ENCODE measurements at places on chromosomes 5 and 9. TPM values are rescaled to one million over a fixed set of nuclear protein-coding genes. Genes with fewer than 3 reads are reported as not detected.

DNA sequence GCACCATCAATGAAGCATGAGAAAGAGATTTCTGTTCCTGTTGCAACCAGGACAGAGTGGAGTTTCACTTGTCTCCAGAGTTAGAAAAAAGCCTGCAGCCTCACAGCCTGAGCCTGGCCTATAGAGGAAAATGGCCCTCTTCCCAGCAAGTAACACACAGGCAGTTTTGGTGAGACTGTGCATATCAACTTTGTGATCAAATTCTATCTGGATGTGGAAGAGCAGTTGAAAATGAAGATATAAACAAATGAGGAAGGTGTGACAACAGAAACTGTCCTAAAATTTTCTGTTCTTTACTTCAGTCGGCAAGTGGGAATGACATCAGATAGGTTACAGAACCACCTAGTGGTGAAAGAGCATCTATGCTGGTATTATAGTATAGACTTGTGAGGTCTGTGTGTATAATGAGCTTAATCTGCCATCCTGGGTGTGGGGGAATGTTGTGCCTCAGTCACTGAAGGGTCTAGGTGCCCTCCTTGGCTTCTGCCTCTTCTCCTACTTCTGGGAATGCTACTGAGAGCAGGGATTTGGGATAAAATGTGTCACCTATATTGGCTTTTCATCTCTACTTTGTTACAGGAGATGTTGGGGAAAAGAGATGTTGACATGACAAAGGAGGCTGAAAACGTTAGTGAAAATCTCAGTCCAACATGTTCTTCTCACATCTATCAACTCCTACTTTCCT is 28.2 kb downstream of the YIPF5 start:
- DNase-seq: peak; percentile 59

DNA sequence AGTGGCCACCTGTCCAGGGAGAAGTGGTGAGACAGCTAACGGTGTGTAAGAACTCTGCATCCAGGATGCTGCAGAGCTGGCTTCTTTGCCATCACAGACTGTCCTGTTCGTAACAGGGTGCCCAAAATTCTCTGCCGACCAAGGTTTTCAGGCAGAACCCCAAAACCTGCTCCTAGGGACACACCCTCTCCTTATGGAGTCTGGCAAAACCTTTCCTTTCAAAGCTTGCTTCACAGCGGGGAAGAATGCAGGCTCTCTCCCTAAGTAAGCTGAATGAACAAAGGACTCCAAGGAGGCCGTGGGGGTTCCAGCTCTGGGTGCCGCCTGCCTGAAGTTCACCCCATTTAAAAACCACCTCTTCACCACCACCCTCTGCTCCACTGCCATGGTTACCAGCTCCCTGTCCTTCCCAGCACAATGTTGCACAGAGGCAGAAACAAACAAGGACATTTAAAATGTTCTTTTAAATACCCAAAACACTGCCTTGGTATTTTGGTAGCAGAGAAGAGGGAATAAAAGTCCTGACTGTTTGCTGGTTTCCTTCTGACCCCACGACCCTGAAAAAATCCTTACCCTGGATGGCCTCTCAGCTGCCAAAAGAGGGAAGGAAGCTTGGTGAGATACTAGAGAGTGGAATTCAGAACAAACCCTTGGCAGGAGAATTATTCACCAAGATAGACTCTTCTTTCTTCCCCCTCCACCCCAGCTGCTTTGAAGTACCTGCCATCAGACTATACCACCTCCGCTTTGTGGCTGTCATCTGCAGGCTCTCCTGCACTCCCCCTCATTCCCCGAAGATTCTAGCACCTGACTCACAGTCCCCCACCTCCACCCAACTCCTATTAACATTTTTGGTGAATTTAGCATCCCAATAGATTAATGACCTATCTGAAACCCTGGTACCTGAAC is 7.1 kb upstream of the KLF9 start:
- peak; percentile 75 for DNase-seq

PCDHGA2 gene
- total RNA-seq: 1.2 TPM

GRCh38 chr9:77221431-77221830 is 44.1 kb downstream of the VPS13A start:
- DNase-seq: no peak

GRCh38 chr5:103690676-103691075 is 128.1 kb upstream of the NUDT12 start:
- no peak for DNase-seq

- no peak for DNase-seq
Observed at GRCh38 chr5:81749561-81750307, 1.2 kb downstream of the SSBP2 start.

ABLIM3 gene
- 17.5 TPM for total RNA-seq

DNA sequence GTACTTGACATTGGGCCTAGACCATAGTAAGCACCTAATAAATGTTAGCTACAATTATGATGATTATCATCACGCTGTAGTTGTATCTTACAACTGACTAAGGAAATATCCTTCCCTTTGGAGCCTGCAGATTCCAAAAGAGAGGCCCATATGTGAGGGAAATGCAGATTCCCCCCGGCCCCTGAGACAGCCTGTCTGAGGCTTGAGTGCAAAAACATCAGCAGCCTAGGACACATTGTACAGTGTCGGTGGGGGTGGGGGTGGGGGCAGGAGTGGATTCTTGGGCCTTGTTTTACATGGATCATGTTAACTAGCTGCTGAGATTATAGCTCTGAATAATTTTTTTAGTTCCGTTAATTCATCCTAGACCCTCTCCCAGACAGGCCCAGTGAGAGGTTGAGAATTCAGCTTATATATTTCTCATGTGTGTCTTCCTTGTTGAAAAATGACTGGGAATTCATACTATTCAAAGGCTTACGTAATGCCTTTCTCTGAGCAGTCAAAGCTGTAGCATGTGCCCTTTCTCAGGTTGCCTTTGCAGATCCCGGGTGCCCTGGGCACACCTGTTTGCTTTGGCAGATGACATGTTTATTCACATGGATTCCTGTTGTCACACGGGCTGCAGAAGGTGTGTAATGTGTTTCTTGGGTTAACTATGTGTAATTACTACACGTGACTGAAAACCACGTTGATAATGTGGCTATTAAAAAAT is 262.8 kb downstream of the NR3C1 start:
- DNase-seq: peak; percentile 42

- DNase-seq: peak; percentile 70
Observed at GRCh38 chr9:117696154-117696553, 8.0 kb upstream of the TLR4 start.

DNA sequence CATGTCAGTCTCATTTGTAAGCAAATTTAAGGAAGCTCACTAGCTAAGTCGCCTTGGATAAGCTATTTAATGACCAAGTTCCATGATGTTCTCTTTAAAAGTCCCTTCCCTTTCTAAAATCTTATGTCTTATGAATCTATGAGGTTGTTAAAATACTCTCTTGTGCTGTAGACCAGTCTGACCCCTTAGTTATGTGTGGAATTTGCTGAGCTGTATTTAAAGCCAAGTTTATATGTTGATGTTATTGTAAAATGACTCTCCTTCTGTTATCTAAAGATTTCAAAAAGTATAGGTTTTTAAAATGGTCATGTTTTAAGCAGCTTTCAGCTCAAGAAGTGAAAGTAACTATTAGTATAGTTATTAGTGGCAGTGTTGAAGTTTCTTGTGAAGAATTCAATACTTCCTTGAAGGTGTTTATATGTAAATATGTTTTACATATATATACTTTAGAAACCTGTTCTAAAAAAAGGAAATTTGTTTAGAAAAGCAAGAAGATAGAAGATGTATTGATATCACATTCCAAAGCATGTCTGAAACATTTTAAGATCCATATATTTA is 92.2 kb downstream of the CDC42SE2 start:
- no peak for DNase-seq

DNA sequence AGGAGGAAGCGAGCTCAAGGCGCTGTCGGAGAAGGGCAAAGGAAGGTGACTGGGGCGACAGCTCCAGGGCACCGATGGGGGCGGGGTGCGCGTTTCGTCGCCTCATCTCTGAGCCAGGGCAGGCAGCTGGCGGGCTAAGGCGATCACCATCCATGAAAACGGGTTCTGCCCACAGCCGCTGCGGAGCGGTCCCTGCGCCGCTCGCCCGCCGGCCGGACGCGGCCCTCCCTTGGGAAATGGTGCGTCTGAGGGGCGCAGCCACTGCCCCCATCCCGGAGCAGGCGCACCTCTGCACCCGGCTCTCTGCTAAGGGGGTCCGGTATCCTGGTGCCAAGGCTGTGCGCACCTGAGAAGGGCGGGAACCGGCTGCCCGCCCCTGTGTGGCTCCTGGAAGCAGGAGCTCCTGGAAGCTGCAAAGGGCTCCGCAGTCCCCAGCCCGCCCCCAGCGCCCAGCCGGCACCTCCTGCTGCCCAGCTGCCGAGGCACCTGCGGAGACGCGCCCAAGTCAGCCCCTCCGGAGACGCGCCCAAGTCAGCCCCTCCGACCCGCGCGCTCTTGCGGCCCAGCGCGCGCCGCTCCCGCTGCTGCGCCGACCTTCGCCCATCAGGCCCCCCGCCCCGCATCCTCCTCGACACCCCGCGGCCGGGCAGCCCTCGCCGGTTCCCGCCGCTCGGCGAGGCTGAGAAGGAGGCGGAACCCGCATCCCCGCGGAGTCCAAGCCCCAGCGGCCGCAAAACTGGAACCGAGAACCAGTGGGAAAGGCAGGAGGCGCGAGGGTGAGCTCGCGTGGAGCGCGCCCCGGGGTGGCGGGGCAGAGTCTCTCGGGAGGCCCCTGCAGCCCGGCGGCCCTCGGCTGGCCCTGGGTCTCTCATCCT is 757 bp downstream of the ANKRD34B start:
- no peak for DNase-seq

PFDN1 gene
- total RNA-seq: 107 TPM

DNA sequence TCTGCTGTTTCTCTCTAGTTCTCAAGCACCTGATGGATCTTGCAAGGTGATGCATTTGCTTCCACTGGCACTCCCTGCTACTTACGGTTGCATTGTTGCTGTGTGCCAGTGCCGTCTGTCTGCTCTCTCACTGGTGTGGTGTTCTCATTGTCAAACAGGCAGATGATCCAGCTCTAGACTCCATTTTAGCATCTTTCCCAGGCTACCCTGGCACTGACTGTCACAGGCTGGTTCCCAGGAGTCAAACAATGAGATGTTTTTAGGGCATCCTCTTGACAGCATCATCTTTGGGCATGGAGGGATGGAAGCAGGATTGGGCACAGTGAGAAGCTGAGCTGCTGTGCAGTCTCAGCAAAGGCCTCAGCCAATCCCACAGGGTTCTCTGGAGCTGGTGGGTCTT is 12.9 kb downstream of the MTRR start:
- DNase-seq: no peak

GRCh38 chr5:143179126-143179740 is 224.3 kb downstream of the NR3C1 start:
- DNase-seq: no peak

- DNase-seq: no peak
Observed at GRCh38 chr9:133606708-133607025, 2.5 kb downstream of the FAM163B start.

GRCh38 chr5:132901730-132902129 is 28.3 kb downstream of the LEAP2 start:
- no peak for DNase-seq

GRCh38 chr9:12862611-12863410 is 88.0 kb downstream of the LURAP1L start:
- DNase-seq: peak; percentile 34

DNA sequence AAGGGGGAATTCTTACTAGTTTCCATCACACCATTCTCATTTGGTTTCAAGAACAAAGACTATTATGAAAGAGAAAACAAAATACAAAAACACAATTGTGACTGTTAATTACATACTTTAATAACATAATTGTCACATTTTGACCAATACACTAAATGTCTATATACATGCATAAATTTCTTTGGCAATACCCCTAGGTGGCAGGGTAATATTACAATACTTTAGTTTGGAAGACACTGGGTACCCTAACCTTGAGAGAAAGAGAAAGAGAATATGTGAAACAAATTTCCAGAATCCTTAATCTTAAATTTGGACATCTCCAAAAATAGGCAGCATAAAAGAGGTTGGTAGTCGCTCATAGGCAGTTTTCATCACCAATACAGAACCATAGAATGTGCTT is 619.6 kb upstream of the ADAMTS16 start:
- no peak for DNase-seq

DMGDH gene
- 4.5 TPM for total RNA-seq

- DNase-seq: no peak
Observed at GRCh38 chr9:120609636-120610035, 29.7 kb upstream of the CDK5RAP2 start.

DNA sequence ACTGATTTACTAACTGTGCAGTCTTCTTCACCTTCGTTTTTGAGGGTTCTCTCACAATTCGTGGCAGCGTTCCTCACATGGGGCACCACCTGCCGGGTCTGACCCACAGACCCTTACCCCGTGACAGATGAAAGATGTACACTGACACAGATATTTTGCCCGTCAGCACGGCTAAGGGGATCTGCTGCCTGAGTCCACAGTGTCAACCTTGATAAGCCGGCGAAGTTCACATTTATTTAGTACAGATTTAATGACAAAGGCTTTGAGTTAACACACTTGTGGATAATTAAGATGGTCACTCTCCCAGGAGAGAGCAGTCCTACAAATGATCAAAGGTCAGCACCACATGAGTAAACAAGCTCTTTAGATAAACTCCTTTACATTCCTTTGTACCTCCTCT is 15.9 kb upstream of the TEX10 start:
- DNase-seq: no peak

GRCh38 chr5:142684508-142685041 is 1.3 kb downstream of the FGF1 start:
- DNase-seq: no peak

DNA sequence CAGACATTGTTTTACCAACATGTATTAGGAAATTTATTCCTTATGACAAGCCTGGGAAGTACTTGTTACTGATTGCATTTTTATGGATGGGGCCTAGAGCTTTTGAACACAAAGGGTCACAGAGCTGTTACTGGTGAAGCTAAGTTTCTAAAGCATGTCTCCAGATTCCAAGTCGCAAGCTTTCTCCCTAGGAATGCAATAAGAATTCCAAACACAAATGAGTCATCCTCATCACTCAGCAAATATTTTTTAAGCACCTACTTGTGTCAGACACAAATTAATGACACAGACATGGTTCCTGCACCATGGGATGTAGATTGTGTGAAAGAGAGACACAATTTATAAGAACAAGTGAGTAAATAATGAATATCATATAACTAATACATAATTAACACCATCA is 11.0 kb upstream of the SH3RF2 start:
- DNase-seq: peak; percentile 99

GRCh38 chr9:137326445-137327065 is 24.5 kb upstream of the NRARP start:
- DNase-seq: no peak

GRCh38 chr9:135506327-135507103 is 6.0 kb downstream of the MRPS2 start:
- DNase-seq: no peak

- no peak for DNase-seq
Observed at GRCh38 chr9:36136894-36137391, 410 bp downstream of the GLIPR2 start.

DNA sequence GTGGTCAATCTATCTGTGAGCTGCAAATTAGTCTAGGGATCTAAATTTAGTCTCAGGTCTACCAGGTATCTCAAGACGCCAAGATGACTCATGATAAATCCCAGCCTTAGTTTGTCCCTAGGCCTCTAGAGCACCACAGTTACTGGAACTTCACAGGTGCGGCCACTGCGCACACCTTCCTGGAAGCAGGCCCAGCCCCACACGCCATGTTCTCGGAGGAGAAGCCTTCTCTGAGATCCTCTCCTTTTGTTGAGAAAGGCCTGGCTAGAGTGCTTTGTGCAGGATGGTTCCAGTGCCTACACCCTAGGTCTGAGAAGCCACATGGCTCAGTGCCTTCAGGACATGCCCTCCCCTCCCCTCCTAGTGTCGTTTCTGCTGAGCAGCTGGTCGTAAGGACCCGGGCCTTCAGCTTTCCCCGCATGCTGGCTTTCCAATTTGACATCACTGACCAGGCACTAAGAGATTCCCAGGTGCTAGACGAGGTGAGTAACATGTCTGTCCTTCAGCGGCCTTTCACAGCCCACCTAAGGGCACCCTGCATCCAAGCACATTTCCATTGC is 51.9 kb downstream of the IPPK start:
- no peak for DNase-seq
